ENCODE measurements at places on chromosomes 3 and 15. TPM values are rescaled to one million over a fixed set of nuclear protein-coding genes. Genes with fewer than 3 reads are reported as not detected.
A peak's percentile ranks its signal among the peaks of the same experiment; 100 is the strongest.

WDR76 gene
- polyA plus RNA-seq, result 2.8 TPM

ADGRG7 gene
- polyA plus RNA-seq, result not detected

NAALADL2 gene
- 2.3 TPM for polyA plus RNA-seq

GRCh38 chr15:74196175-74196574, 6.4 kb downstream of the STRA6 start:
- peak; percentile 65 for DNase-seq

DNA sequence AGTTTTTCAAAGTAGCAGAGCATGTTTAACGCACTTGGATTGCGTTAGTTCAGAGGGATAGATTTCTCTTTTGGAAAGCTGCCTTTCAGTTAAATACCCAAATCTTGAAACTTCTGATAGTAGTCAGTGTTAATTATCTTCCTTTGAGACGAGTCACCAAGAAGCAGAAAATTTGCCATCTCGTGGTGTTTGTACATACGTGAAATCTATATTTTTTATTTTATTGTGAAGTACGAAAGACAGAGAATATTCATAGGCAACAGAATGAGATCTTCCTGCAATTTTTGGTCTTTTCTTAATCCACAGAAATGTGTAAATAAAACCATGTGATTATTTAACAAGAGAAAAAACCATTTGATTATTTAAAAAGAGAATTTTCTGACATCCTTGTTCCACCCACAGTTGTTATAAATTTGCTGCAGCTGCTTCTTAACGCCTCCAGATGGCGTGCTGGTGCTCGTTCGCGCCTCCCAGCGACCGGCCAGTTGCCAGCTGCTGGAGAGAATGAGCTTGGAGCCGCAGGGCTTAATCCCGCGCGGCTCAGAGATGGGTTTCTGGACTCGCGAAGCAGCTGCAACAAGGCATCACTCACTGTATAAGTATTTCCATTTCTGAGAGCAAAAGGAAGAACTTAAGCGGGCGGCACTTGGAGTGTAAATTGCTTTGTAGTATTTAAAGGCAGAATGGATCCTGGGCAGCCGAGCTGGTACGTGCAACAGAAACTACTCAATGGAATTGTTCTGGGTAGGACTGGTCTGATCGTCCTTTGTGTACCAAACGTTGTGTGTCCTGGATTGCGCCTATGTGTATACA, 10.5 kb upstream of the SLITRK3 start:
- peak; percentile 41 for DNase-seq

AVEN gene
- polyA plus RNA-seq, result 20.9 TPM

- no peak for DNase-seq
These were observed 1.6 kb upstream of the NOX5 start for GRCh38 chr15:69012761-69013364.

FBXO40 gene
- polyA plus RNA-seq, result 0.63 TPM

DNA sequence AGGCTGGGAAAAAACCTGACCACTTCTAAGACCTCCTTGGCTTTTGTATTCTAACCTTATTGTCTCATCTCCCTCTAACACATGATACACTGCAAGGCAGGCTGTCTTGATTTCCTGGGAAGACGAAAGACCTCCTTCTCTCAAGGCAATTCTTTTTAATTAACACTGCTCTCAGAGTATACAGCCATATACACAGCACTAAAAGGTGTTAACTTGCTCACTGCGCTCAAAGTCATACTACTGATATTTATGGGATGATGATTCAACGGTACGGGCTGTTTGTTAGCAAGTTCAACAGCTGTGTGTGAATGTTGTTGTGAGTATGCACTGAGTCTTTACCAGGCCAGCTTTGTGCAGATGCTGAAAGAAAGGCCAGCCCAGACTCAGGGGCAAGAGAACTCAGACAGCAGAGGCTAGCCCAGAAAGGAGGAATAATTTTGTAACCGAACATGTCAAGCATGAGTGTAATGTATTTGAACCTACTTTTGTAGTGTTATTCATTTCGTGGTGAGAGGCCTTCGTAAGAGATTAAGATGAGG, 229.9 kb downstream of the IL5RA start:
- no peak for DNase-seq

All from ovary (tissue), 10 donors.